ENCODE measurements at places on chromosomes 16 and 17. TPM values are rescaled to one million over a fixed set of nuclear protein-coding genes. Genes with fewer than 3 reads are reported as not detected.

DNA sequence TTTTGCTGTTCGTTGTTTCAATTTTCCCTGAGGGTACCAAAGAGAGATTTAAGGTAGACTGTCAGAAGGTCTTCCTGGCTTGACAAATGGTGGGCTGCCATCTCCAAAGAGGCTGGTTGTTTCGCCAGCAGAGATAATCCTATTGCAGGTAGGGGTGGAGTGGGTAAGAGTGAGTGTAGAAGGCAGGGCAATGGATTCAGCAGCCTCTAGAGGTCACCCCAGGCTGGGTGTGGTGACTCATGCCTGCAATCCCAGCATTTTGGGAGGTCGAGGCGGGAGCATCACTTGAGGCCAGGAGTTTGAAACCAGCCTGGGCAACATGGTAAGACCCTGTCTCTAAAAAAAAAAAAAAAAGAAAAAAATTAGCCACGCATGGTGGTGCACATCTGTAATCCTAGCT, 34.6 kb downstream of the DCAKD start:
- H3K4me3 ChIP-seq: no peak overlapping the region
- H3K27ac ChIP-seq: no peak overlapping the region
- H3K27me3 ChIP-seq: no peaks in the 10 kb centered on the region
- no peak for DNase-seq
- H3K4me1 ChIP-seq: peaks cover 41% of the 10 kb centered on the region
- H3K36me3 ChIP-seq: no peaks in the 10 kb centered on the region

The KSR1 gene
- 2.9 TPM for polyA plus RNA-seq

The PDE6G gene
- polyA plus RNA-seq: 1.9 TPM

DNA sequence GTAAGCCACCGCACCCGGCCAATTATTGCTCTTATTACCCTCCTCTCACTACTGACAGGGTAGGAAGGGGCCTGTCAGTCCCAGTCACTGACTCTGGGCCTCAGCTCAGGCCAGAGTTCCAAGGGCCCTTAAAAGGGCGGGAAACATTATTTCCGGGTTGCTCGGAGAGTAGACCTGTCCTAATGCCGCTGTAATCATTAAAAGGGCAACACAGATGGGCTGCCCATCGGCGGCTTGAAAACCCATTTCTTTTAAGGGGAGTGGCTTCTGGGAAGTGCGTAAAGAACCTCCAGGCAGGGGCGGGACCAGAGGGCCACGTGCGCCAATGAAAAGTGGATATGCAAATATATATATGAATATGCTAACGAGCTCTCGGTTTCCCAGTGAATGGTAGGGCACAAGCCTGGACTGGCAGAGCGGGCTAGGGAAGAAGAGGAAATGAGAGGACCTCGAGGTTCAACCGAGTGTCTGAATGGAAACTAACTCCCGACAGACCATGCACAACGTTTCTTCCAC, 26.6 kb downstream of the PIPOX start:
- no peak overlapping the region for H3K4me3 ChIP-seq
- H3K27me3 ChIP-seq: no peaks in the 10 kb centered on the region
- H3K27ac ChIP-seq: no peak overlapping the region
